Activated T-helper 1 cell treated with anti-CD3 and anti-CD28 coated beads, Interleukin-2, amount 50 U/mL, for 16 hours (primary cell): ENCODE measurements at places on chromosomes 6 and 20.

- DNase-seq = no peak
Measured at GRCh38 chr6:56827908-56828649, 126.8 kb upstream of the BEND6 start.

GRCh38 chr6:7047128-7047527 lies 60.6 kb upstream of the RREB1 start:
- DNase-seq = no peak

DNA sequence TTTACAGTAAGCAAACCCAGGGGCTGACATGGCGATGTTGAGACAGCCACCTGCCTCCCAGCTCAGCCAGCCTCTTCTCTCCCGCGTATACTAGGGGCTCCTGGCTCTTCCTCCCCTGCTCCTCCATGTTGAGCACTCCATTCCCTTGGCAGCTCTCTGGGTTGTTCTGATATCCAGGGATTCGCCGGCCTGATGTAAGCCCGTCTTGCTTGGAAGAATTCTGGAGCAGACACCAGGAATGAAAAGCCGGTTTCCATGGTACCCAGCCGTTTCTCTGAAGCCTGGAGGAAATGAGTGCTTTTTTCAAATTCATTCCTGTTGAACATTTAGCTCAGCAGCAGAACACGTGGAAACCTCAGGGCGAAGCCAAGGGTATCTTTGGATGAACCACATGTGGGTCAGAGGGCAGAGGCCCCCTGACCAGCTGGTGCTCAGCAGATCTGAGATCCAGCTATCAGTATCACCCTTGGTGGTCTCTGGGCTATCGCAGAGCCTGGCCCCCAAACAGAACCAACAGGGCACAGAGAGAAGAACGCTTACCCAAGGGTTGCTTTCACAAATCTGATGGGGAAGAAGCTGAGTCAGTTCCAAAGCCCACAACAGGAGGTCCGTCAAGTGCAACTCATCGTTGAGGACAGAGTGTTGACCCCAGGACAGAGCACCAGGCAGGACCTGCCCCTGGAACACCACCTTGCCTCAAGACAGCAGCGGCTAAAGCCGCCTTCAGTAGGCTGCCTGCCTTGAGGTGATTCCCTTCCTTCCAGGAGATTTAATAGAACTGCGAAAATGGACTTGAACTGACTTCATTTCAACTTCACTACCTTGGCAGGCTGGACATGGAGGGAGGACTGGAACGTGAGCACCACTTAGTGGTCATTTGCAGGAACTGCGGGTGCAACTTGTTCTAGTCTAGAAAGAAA lies 96.1 kb upstream of the RIN2 start:
- DNase-seq = no peak

DNA sequence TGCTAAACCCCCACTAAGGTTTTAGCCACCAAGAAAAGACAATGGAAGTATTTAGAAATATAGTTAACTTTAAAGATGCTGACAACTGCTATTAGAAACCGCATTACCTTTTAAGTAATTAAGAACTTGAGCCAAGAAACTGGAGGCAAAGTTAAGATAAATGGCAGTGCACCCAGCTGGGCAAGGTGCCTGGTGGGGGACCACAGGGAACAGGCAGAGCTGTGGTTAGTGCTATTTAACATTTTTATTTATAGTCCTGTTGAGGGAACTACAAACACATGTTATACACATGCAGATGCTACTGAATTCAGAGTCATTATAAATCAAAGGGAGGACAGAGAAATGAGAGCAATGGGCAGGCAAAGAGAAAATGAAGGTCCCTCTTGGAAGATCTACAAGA lies 447.9 kb downstream of the TFAP2B start:
- no peak for DNase-seq

DNA sequence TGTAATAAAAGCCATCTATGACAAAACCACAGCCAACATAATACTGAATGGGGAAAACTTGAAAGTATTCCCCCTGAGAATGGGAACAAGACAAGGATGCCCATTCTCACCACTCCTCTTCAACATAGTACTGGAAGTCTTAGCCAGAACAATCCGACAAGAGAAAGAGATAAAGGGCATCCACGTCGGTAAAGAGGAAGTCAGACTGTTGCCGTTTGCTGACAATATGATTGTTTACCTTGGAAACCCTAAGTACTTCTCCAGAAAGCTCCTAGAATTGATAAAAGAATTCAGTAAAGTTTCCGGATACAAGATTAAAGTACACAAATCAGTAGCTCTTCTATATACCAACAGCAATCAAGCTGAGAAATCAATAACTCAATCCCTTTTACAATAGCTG lies 14.0 kb upstream of the RUNX2 start:
- no peak for DNase-seq

DNA sequence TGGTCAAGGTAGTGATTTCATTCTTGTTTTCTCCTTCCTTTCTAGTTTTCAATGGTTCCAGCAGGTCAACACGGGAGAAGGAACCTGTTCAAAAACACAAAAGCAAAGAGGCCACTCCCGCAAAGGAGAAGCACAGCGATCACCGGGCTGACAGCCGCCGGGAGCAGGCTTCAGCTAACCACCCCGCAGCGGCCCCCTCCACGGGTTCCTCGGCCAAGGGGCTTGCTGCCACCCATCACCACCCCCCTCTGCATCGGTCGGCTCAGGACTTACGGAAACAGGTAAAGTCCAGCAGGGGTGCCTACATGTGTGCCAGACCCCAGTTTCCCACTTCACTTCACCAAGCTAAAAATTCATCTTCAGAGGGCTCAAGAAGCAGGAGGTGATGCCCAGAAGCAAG lies 175.6 kb downstream of the DTNBP1 start:
- no peak for DNase-seq

DNA sequence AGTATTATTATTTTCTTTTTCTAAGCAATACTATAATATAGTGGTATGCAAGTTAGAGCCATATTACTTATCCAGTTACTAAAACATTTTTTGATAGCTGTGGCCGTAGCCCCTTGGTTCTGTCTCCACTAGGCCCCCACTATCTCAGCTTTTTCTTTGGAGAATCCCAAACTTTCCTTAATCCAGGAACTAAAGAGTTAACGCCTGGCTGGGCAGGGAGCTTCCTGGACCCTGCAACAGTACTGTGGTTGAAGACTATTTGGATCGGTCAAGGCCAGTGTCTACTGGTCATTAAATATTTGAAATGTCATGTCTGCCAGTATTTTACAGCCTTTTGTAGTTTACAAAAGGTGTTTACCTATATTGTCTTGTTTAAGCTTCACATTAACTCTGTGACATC lies 20.0 kb upstream of the TRERF1 start:
- no peak for DNase-seq

DNA sequence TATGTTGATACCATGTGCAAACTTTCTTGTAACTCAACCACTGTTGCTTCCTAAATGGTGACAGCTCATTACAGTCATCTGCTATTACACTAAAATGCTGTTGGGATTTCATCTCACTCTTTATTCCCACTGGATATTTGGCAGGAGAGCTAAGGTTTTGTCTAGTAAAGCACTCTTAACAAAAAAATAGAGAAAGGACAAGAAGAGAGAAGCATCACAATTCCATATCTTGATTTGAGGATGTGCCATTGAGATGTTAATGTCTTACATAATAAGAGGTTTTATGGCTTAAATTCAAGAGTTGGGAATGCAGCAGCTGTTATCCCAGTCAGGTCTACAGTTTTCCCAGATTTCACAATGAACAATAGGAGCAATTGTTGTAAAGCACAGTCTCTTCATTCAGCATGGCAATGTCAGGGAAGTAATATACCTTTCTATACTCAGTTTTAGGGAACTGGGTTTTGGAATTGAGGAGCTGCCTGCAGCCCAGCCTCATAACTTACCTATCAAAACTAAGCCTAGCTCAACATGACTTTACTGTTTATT lies 134.9 kb downstream of the ISM1 start:
- no peak for DNase-seq

- DNase-seq = no peak
Measured at GRCh38 chr6:37209461-37210205, 39.7 kb downstream of the PIM1 start.

DNA sequence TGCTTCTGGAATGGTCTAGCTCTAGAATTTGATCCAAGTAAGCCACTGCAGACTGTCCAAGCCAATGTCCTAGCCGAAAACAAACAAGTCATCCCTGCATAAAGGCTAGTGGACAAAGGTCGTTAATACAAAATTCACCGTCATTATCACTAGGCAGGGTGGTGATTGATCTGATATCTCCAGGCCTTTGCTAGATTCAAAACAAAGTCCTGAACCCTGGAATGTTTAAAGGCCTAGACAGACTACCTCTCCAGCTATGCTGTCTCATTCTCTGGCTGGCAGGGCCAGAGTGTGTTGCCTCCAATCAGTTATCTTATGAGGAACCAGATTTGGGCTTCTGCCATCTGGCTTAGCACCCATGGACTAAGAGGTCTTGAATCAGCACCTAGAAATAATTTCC lies 38.3 kb downstream of the MAP7 start:
- no peak for DNase-seq

- DNase-seq = no peak
Measured at GRCh38 chr20:4091490-4092479, 76.4 kb upstream of the RNF24 start.

GRCh38 chr6:131227158-131227543 lies 91.9 kb downstream of the AKAP7 start:
- DNase-seq = no peak

- DNase-seq = no peak
Measured at GRCh38 chr20:572727-573126, 29.1 kb upstream of the CSNK2A1 start.

GRCh38 chr20:2875690-2876203 lies 2.5 kb downstream of the PTPRA start:
- no peak for DNase-seq

GRCh38 chr6:143014764-143015163 lies 45.9 kb upstream of the AIG1 start:
- no peak for DNase-seq

DNA sequence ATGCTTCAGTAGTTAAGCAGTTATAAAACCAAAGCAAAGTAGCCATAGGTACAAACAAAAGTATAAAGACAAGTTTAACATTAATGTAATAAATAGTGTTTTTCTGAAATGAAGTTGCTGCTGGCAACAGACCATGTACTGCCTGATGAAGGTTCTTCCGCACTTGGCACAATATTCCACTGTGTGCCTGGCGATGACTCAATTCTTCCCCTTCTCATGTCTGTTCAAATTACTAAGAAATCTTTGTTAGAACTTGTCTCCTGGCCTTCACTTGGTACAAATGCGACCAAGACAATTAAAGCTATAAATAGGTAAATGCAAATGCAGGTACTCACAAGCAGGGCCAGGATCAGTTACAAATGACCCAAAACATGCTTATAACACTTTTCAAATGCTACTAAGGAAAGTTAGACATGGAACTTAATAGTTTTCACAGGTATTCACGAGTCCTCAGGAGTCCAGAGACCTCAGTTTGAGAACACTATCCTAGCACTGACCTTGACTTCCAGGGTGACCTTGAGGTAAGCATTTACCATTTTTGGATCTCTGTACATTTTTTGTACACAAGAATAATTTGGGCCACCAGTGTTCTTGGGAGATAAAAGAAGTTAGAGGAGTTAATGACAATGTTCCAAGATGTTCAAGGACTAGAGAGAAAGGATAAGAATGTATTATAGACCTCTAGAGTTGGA lies 8.1 kb upstream of the DDR1 start:
- DNase-seq = no peak

DNA sequence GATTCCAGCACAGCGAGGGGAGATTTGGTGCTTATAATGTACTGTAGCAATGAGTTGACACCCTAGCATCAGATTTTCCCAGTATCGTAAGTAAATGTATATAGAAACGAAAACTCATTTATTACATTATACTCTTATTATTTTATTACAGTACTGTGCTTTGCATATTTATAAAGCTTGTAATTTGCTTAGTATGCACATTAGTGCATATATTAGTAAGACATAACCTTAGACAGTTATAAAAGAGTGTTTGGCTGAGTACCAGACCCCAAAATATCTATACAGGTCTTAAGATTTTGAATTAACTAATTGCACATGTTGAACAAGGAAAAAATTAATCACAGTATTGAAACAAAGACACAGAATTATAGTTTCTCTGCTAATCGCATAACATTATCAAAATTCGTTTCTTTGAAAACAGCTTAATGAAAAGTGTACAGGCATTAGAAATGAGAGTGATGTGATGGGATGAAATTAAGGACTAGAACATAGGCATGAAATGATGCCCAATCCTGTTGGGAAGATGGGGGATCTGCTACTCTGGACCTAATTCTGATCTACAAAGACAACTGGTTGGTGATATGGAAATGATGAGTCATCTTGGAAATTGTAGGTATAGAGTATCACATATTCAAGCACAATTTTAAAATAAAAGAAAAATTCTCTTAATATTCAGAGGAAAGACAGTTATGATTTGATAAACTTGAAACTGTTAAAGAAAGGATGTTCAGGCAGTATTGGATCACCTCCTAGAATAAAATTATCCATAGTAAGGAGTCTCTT lies 42.8 kb downstream of the STXBP5 start:
- no peak for DNase-seq
